ENCODE measurements at places on chromosomes 7 and 10. TPM values are rescaled to one million over a fixed set of nuclear protein-coding genes. Genes with fewer than 3 reads are reported as not detected.

Gene SYT15B
- 0.17 TPM for total RNA-seq

Gene MRM2
- total RNA-seq = 17.3 TPM

Gene ZNF488
- total RNA-seq = 4.1 TPM

- no peak for DNase-seq
- no peak overlapping the region for H3K4me3 ChIP-seq
- no peaks in the 10 kb centered on the region for H3K36me3 ChIP-seq
- no peak overlapping the region for H3K27ac ChIP-seq
- H3K4me1 ChIP-seq = no peaks in the 10 kb centered on the region
Observed at GRCh38 chr7:110800984-110801383, 289.9 kb upstream of the LRRN3 start.

DNA sequence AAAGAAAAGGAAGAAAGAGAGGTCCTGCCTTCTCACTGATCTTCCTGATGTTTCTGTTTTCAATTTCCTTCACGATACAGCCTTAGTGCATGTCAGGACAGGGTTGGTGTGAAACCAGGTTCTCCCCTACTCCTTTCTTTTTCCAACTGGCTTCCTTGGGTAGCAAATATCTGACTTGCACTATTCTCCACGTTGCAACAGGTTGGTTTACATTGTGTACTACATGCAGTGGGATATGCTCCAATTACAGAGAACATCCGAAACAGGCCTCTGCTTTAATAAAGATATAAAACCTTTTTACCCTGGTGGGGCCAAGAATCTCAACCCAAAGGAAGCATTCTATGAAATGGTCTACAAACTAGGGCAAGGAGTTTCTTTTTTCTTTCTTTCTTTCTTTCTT is 16.9 kb upstream of the CREB5 start:
- no peak overlapping the region for H3K4me3 ChIP-seq
- no peaks in the 10 kb centered on the region for H3K27me3 ChIP-seq
- no peak overlapping the region for H3K27ac ChIP-seq
- H3K4me1 ChIP-seq = no peaks in the 10 kb centered on the region

DNA sequence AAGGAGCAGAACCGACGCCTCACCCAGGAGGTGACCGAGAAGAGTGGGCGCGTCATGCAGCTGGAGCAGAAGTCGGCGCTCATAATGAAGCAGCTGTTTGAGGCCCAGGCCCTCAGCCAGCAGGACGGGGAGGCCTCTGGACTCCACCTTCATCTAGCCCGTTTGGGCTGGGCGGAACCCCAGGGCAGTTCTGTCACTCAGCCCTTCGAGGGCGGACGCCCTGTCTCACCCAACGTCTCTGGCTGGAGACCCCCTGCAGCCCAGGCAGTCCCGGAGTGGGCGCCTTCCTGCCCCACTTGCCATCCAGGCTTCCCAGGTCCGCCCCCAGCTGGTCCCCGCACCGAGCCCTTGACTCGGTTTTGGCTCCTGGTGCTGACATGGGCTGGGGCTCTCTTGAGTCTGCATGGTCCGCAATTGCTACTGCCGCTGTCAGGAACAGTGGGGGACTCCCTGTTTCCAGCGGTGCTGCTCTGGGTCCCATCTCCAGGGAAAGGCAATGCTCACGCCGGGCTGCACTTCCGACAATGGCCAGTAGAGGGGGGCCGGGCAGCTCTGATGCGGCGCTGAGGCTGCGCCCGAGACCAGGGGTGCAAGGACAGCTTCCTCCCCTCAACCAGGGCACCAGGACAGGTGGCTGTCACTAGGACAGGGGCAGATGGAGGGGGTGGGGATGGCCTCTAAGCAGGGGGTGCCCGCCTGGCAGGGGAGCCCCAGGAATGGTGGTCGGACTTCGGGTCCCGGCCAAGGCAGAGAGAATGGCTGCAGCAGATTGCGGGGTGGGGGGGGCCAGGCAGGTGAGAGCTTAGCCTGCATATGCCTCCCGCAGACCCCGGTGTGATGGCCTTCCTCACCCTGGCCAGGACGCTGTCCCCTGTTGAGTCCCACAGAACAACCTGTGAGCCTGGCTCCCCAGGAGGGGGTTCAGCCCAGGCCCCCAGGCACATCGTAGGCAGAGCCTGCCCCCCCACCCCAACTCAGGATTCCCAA is 71.2 kb upstream of the KCTD7 start:
- H3K36me3 ChIP-seq = peaks cover 13% of the 10 kb centered on the region
- H3K27me3 ChIP-seq = no peaks in the 10 kb centered on the region
- H3K4me3 ChIP-seq = no peak overlapping the region
- DNase-seq = peak; percentile 77
- no peak overlapping the region for H3K27ac ChIP-seq

- H3K27me3 ChIP-seq = no peaks in the 10 kb centered on the region
- no peak for DNase-seq
- no peak overlapping the region for H3K27ac ChIP-seq
- H3K4me3 ChIP-seq = no peak overlapping the region
Observed at GRCh38 chr7:138799336-138800000, 1.5 kb upstream of the ATP6V0A4 start.

- H3K27me3 ChIP-seq = no peaks in the 10 kb centered on the region
- H3K4me3 ChIP-seq = no peak overlapping the region
- no peak for DNase-seq
- no peaks in the 10 kb centered on the region for H3K4me1 ChIP-seq
Observed at GRCh38 chr10:122173337-122173736, 97.8 kb upstream of the BTBD16 start.

DNA sequence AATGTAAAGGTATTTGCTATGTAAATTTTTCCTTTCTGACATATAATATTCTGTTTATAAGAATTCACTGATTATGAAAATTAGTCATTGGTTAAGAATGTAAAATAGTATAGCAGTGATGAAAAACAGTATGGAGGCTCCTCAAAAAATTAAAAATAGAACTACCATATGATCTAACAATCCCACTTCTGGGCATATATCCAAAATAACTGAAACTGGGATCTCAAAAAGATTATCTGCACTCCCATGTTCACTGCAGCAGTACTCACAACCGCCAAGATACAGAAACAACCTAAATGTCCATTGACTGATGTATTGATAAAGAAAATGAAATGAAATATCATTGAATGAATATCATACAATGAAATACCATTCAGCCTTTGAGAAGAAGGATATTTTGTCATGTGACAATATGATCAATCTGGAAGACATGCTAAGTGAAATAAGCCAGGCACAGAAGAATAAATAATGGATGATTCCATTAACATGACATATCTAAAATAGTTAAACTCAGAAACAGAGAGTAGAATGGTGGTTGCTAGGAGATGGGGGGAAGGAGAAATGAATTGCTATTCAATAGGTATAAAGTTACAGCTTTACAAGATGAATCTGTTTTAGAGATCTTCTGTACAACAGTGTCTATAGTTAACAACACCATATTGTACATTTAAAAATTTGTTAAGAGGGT is 14.0 kb downstream of the C10orf88 start:
- H3K4me3 ChIP-seq = no peak overlapping the region
- DNase-seq = no peak
- no peaks in the 10 kb centered on the region for H3K4me1 ChIP-seq
- no peaks in the 10 kb centered on the region for H3K27me3 ChIP-seq
- no peak overlapping the region for H3K27ac ChIP-seq

All from colonic mucosa (tissue), 4 donors.